ENCODE measurements at places on chromosomes 16 and 17.

DNA sequence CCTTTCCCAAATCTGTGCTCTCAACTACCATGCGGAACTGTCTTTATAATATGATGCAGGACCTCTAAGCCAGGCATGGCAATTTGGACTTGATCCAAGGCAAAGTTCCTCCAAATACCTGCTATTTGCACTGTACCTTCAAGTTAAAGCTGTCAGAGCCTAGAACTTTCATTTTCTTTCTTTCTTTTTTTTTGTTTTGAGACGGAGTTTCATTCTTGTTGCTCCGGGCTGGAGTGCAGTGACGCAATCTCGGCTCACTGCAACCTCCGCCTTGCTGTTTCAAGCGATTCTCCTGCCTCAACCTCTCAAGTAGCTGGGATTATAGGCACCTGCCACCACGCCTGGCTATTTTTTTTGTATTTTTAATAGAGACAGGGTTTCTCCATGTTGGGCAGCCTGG lies 51.7 kb downstream of the ARHGAP27 start:
- DNase-seq: no peak

- DNase-seq: no peak
Measured at GRCh38 chr17:47707056-47707804, 13.3 kb downstream of the TBKBP1 start.

- DNase-seq: no peak
Measured at GRCh38 chr16:88103011-88103410, 151.8 kb downstream of the BANP start.

GRCh38 chr17:14359163-14360020 lies 58.5 kb downstream of the HS3ST3B1 start:
- no peak for DNase-seq

DNA sequence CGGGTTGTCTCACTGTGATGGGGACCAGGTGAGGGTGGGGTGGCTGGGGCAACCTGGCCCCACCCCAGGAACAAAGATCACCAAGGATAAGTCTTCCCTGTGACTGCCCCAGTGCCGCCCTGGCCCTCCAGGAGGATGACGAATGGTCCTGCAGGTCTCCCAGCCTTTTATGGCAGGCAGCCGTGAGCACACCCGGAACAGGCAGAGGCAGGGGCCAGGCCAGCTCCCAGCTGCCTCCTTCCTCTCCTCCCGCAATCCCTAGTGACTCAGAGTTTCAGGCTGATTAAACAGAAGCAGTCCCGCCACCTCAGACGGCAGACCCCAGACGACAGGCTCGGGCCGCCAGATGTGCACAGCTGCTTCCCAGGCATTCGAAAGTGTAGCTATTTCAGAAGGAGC lies 13.3 kb downstream of the JUP start:
- DNase-seq: no peak

GRCh38 chr17:67076290-67076689 lies 31.9 kb downstream of the CACNG1 start:
- DNase-seq: no peak

DNA sequence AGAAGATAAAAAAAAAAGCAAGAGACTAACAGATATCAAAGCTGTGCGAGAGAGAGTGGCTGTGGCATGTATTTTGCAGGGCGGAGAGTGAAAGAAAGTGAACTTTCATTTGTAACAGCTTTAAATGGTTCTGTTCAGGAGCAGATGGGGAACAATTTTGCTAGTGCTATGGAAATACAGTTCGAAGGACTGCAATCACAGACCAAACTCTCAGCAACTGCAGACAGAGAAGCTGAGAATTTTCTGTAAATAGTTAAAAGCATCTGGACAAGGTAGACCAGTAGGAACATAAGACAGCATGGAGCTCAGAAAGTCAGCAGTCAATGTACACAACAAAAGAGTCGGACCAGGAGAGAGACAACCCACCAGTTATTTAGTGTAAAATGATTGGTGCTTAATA lies 62.3 kb downstream of the TBX4 start:
- DNase-seq: no peak

DNA sequence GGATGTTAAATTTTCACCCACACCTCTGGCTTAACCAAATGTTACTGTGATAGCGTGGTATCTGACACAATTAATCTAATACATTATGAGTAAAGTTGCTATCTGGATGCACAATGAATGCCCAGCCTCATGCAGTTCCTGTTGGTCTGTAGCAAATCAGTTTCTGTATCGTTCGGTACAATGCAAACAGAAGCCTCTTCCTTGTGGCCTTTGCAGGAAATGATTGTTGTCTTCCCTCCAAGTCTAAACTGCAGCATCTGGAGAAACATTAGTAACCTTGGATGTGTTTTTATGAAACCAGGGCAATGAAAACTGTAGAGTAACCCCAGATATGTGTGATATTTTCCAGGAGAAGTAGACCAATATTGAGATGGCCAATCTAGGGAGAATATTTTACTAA lies 46.8 kb downstream of the CYB561 start:
- DNase-seq: no peak

GRCh38 chr17:13704333-13704732 lies 102.6 kb upstream of the HS3ST3A1 start:
- DNase-seq: no peak

GRCh38 chr17:17696882-17697633 lies 15.8 kb downstream of the RAI1 start:
- DNase-seq: no peak

DNA sequence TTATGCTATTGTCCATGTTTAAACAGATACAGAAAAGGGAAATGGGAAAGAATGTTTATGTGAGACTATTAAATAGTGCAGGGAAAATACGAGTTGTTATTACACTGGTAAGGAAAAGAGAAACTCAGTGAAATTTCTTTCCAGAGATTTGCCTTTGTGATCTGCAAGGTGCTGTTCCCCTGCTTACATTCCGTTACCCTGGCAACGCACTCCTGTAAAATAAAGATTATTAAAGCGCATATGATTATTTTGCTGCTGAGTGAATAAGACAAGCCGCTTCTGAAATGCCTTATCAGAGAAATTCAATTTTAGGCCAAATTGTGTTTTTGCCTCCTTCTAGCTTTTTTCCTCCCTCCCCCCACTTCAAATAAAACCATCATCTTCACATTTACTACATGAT lies 328.6 kb upstream of the PMFBP1 start:
- DNase-seq: no peak

GRCh38 chr17:42441371-42442195 lies 17.1 kb upstream of the ATP6V0A1 start:
- peak; percentile 6 for DNase-seq

DNA sequence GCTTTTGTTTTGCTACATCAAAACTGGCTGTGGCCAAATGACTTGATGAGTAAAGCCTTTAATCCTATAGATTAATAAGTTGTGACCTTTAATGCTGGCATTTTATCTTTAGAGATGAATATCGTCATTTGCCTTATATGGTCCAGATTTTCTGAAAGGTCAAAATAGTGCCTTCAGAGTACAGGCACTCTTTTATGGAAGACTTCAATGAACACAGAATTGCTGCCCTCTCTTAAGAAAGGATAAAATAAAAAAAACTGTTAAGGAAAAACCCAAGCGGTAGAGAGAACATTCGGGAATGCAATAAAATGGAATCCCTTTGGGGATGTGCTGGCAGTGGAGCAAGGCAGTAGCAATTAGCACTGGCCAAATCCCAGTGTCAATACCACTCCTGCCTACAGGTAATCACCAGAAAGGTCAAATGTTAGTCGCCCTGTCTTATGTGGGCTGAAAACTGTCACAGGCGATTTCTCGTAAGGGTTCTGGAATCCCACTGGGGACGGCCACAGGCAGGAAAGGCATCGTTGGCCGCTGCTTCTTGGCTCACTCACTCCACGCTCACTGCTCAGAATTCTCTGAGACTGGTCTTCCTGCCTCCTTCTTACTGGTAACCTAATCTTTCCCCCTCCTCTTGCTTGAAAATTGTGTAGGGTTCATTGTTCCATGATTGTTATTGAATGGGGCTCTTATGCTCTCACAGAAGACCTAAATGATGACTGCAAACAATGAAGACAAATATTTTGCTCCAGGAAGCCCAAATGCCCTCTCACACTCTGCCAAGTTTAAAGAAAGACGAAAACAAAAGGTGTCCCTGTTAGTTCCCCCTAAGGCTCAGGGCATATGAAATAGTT lies 45.4 kb upstream of the HSBP1 start:
- DNase-seq: no peak

GRCh38 chr17:3794557-3795389 lies 6.2 kb downstream of the ITGAE start:
- DNase-seq: no peak

GRCh38 chr16:2704166-2704982 lies 15.7 kb downstream of the PRSS27 start:
- DNase-seq: no peak

- no peak for DNase-seq
Measured at GRCh38 chr16:65195998-65196397, 74.1 kb upstream of the CDH11 start.

GRCh38 chr16:1287982-1288670 lies 21.3 kb upstream of the UBE2I start:
- no peak for DNase-seq

GRCh38 chr17:17539591-17539990 lies 43.4 kb upstream of the RASD1 start:
- no peak for DNase-seq

DNA sequence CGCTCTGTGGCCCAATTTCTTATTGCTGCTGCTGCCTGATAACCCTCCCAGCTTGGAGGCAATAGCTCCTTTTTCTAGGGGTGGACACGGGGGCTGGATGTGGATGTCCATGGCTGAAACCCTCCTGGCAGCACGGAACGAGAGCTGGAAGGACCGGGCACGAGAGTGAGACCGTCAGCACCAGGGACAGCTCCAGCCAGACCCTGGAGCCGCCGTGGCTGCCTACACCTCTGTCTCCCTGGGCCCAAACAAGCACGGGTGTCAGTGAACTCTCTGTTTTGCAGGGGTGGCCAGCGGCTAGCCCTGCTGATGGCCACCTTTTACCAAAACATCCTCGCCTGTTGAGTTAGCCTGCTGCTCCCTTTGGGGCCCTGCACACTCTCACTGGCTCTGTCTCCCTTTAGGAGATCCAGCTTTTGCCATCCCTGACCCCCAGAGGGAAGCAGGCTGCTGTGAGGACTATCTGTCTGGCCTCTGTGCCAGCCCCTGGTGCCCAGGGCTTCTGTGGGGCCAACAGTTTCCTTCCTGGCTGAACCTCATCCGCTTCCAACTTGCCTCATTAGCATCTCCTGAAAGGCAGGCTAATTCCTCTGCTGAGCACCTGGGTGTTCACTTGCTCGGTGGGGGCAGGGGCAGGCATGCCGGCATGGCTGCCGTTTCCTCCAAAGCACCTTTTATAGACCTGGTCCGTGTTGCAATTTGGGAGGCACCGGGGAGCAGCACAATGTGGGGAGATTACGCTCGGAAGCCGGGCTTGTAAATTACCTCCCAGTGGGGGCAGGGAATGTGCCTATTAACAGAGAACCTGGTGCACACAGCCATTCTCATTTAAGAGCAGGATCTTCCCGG lies 118.1 kb downstream of the ENGASE start:
- no peak for DNase-seq

- DNase-seq: no peak
Measured at GRCh38 chr17:58136669-58137279, 11.4 kb upstream of the OR4D1 start.

DNA sequence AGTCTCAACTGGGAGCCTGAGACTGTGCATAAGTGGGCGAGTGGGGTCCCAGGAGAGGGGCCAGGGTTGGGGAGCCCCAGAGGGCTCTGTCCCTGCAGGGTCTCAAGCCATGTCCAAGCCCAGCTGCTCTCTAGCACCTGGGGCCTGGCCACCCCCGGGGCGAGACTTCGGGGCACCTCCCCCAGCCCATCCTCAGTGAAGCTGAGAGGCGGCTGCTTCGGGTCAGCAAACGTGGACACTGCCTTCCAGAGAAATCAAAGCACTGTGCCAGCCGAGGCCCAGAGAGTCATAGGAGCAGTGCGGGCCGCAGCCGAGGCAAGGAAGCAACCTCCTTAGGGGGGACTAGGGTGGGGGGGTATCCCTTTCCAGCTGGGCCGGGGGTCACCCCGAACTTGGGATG lies 77.5 kb downstream of the ENGASE start:
- DNase-seq: no peak

DNA sequence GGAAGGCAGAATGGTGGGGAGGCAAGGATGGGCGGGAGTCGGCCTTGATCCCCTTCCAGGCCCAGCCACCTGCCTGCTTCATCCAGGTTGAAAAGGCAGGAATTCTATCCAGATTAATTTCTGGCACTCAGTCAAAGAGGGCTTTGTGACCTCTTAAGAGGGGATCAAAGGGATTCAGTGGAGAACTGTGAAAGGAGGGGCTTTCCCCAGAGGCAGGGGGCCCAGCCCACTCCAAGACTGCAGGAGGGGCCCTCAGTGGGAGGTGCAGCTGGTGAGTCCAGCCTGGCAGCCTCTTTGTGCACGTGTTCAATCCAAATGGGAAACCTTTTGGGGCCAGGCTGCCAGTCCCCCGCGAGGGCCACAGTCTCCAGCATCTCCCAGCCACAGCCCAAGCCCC lies 148.5 kb upstream of the PLCG2 start:
- DNase-seq: no peak

GRCh38 chr17:80891397-80892018 lies 100.1 kb upstream of the CHMP6 start:
- DNase-seq: peak; percentile 30

- no peak for DNase-seq
Measured at GRCh38 chr17:35117984-35118383, 1.7 kb downstream of the RAD51D start.

- DNase-seq: no peak
Measured at GRCh38 chr17:37134050-37134449, 185.3 kb downstream of the AATF start.

GRCh38 chr17:47778184-47778635 lies 43.4 kb downstream of the OSBPL7 start:
- DNase-seq: no peak

DNA sequence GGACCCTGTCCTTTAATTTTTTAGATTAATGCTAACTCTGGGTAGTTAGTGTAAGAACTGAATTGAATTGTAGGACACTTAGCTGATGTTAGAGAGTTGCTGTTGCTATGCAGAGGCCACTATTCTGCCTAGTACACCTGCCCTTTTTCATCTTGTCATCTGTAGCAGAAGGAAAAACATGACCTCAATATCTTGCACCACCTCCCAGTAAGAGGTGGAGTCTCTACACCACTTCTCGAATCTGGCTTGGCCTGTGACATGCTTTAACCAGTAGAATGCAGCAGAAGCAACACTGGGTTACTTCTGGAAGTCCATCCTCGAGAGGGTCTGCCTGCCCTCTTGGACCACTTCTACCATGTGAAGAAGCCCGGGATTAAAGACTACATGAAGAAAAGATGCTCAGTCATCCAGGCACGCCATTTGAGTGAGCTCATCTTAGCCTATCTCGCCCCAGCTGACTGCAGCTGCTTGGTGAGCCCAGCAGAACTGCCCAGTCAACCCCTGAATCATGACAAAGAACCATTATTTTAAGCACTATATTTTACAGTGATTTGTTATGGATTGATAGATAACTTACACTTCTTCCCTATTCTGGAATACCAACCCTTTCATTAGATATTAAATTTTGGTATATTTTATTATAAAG lies 153.5 kb downstream of the MYO1D start:
- DNase-seq: no peak

GRCh38 chr16:66344533-66345145 lies 21.9 kb upstream of the CDH5 start:
- DNase-seq: no peak

- DNase-seq: no peak
Measured at GRCh38 chr17:11628831-11629230, 30.6 kb downstream of the DNAH9 start.

GRCh38 chr16:88359008-88359407 lies 23.8 kb upstream of the ZNF469 start:
- no peak for DNase-seq

All from stimulated activated naive CD4-positive, alpha-beta T cell (primary cell).